ENCODE measurements at places on chromosomes 3 and 15.

GRCh38 chr3:126129398-126129891 lies 45.5 kb upstream of the SLC41A3 start:
- DNase-seq: no peak

DNA sequence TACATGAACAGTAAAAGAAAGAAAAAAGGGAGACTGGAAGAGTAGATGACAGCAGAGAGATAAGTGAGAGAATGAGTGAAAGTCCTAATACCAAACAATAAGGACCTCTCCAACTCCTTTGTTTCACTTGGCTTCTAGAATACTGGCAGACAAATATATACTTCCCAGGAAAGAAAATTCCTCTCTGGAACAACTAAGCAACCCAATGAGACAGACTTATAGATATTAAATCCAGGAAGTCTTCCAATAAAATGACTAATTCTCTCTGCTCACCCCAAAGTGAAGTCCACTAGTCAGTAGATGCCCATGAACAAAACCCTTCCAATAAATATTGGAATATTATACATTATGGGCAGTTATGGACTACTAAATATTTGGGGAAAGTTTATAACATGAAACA lies 114.2 kb downstream of the NEDD4 start:
- DNase-seq: no peak

DNA sequence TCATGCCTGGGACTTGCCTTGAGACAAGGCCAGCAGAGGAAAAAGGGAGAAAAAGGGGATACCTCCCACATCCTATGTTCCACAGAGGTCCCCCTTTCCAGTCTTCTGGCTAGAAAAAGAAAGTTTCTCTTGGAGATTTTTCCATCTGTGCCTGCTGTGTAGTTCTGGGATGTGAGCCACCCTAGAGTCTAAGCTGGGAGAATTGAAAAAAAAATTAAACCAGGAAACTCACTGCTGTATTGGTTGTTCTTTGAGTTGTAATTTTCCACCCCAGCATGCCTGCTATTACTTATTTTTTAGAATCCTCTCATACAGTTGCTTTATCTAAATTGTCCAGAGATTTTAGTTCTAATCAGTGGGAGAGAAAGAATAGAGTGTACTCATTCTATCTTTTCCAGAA lies 68.4 kb downstream of the SV2B start:
- no peak for DNase-seq

DNA sequence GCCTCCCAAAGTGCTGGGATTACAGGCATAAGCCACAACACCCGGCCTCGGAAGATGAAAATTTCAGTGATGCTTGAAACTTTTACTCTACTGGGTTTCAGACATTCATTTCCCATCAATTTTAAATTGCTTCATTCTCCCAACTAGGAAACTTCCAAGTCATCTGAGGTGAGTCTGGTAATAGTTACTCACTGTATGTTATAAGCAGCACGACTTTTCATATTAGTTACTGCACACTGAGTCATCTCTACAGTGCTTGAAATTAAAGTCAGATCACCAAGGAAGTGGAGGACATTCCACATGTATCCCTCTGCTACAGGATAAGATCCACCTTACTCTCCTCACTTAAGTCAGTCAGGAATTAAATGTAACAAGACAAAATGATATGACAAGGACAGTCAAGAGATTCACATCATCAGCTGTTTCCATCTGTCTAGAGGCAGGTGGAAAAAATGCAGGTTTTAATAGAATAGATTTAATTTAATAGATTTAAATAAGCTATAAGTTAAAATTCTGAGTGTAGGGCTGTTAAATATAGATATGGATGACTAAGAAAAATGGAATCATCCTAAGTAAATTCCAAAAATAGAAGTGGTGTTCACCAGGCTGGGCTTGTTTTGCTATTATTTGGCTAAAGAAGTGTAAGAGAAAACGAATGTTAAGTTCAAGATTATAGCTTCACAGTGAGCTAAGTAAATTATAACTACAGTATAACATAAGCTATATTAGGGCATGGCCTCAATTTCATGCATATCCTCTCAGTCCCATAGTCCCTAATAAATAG lies 104.4 kb downstream of the TMCO5A start:
- no peak for DNase-seq

DNA sequence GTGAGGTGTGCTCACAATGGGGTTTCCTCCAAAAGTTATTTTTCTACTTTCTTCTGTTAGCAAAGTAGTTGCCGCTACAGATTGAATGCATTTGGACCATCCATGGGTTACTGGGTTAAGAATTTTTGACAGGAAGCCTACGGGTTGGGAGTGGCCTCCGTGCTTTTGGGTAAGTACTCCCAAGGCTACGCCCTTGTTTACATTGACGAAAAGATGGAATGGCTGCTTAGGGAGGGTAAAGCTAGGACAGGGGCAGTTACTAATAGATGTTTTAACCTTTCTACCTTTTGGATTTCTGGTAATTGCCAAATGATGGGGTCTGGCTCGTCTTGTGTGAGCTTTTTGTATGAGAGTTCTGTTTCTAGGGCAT lies 20.4 kb upstream of the ATG7 start:
- DNase-seq: no peak

Measured in neural crest cell (in vitro differentiated cells).